ENCODE measurements at places on chromosomes 4 and X. TPM values are rescaled to one million over a fixed set of nuclear protein-coding genes. Genes with fewer than 3 reads are reported as not detected.
A peak's percentile ranks its signal among the peaks of the same experiment; 100 is the strongest.

GRCh38 chrX:11792461-11793421 lies 34.7 kb downstream of the MSL3 start:
- DNase-seq = no peak

GRCh38 chr4:3299976-3300671 lies 7.3 kb downstream of the RGS12 start:
- DNase-seq = no peak

- peak; percentile 75 for DNase-seq
Observed at GRCh38 chrX:123138473-123138872, 45.6 kb upstream of the GRIA3 start.

DNA sequence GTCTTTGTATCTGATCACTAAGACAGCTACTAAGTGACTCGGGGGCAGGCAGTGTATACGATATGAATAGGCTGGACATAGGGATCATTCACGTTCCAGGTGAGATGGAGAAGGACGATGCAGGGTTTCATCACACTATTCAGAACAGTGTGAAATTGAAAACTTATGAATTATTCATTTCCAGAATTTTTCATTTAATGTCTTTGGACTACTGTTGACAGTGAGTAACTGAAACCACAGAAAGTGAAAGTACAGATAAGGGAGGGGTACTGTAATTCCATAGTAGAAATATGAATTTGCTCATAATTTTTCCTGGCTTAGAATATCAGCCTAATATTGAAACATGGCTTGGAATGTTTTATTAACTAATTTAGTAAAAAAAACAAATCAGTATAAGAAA lies 24.4 kb downstream of the TMEM144 start:
- DNase-seq = no peak

- DNase-seq = no peak
Observed at GRCh38 chr4:24372341-24372740, 212.0 kb downstream of the DHX15 start.

DNA sequence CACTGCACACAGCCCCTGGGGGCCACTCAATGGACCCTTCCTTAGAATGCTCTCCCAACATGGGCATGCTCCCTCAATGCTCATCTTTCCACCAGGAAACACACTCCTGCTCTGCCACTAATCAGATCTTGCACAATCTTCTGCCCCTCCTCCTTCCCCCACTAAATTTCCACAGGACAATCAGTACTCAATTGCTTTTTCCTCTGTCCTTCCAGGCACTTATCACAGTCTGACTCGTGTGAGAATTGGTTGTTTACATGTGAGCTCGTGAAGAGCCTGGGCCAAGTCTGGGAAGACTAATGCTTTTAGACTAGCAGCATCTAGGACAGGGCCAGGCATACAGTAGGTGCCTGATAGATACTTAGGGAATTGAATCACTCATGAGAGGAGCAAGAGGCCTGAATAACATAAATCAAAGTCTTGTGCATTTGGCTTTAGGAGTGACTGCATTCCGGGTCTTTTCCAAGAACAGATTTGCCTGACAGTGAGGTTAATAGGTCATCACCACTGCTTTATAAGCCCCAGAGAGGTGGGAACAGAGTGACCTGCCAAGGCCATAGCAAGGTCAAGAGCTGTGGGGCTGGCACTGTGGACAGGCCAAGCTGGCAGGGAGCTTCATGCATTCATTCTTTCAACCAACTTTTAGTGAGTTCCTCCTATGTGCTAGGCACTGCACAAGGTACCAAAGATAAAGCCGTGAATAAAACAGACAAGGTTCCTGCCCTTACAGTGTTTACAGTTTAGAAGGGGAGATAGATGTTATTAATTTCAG lies 55.0 kb downstream of the PRPS1 start:
- DNase-seq = peak; percentile 71

GRCh38 chr4:168877511-168878491 lies 132.3 kb downstream of the CBR4 start:
- DNase-seq = peak; percentile 58

DNA sequence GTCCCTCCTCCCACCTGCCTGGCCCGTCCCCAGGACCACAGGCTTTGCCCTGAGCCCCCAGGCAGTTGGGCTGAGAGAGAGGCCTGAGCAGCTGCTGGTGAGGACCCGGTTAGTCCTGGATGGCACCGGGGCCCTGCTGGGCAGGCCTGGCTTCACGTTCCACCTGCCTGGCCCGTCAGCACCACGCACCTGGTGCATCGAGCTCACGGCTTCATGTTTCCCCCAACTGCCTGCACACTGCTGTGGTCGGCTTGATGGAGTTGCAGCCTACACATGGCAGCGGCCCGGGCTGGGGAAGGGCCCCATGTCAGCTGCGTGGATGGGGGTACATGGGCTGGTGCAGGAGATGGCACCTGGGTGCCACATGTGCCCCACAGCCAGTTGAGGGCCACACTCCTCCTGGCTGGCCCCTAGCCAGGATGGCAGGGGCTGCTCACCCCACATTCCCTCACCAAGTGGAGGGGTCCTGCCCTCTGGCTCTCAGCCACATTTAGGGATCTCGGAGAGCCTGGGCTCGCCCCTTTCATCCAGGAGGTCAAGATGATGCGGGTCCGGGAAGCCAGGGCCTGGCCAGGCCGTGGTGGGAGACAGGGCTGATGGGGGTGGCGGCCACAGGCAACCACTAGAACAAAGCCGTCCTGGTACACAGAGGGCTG lies 28.5 kb downstream of the NKX1-1 start:
- no peak for DNase-seq

DNA sequence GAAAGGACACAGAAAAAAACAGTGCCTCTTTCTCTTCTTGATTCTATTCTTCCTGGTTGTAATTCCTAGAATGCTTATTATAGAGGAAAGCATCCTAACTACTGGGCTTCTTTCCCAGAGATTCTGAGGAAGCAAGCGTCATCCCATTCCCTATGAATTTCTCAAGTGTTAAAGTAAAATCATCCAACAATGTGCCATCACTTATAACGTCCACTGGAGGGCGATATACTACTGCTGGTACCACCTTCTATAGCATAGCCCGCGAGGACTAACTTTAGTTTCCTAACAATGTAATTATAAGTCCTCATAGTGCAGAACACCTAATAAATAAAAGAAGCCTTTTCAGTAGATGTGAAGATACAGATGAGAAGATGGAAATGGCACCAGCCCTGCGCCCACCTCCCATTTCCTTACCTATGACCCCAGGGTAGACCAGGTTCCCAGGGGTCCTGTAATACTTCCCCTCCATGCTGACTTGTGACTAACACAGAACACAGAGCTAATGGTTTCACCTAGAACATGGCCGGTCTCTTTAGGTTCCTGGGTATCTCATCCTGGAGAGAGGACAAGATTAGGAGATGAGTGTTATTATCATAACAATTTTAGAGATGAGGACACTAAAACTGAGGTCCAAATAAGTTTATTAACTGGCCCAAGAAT lies 4.2 kb downstream of the CENPVL3 start:
- peak; percentile 60 for DNase-seq

DNA sequence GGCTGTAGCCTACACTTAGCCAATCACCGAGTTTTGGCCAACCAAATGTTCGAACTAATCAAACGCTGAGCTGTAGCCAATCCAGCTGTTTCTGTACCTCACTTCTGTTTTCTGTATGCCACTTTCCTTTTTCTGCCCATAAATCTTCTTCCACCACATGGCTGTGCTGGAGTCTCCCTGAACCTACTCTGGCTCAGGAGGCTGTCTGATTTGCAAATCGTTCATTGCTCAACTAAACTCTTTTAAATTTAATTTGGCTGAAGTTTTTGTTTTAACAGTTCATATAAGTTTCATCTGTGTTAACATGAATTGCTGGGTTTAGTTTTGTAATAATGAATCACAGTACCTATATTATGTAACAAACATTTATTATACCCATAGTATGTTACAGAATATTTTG lies 160.7 kb upstream of the PCDH7 start:
- no peak for DNase-seq

DNA sequence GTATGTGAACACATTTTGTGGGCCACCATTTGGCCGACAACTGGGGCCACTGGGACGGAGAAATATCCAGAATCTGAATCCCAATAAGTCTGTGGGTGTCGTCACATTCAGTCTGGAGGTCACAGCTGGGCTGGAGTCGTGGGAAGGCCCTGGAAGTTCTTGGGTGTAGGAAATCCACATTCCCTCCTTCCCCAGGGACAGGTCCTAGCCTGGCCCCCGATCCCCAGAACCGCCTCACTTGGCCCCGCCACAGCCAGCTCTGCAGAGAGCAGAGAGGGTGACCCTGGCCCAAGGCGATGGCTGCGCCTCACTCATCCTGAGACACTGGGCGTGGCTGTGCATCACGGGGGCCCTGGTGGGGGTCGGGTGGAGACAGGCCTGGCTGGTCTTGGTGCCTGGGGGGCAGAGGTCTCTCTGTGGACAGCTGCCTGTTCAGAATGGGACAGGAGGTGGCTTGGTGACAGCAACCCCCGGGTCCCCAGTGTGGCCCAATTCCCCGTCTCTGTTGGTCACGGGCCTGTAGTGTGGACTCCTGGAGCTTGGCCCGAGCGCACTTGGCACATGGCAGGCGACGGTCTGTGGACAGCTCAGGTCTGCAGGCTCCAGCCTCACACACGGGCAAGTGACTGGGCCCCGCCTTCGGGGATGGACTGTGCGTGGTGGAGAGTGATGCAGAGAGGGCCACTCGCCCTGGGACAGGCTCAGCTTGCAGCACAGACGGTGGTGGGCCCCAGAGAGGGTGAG lies 16.4 kb downstream of the DOK7 start:
- DNase-seq = no peak

- DNase-seq = peak; percentile 67
Observed at GRCh38 chr4:7649741-7650531, 215.2 kb upstream of the PSAPL1 start.

DNA sequence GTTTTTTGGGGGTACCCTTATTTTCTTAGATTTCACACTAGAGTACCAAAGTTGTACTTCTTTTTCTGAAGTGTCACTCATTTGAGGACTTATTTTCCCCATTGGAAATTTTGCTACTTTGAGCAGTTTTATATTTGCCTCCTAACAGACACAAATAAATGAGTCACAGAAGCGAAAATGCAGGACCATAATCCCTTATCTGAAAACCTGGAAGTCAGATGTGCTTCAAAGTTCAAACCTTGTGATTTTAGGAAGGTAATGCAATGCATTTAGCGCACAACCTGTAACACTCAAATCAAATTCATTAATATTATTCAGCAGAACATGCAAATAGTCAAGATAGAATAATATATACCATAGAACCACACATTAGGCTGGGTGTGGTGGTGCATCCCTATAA lies 6.9 kb downstream of the RELL1 start:
- no peak for DNase-seq

GRCh38 chrX:12843668-12844279 lies 23.1 kb upstream of the TLR7 start:
- no peak for DNase-seq

- DNase-seq = no peak
Observed at GRCh38 chrX:136862546-136862945, 18.0 kb downstream of the RBMX start.

DNA sequence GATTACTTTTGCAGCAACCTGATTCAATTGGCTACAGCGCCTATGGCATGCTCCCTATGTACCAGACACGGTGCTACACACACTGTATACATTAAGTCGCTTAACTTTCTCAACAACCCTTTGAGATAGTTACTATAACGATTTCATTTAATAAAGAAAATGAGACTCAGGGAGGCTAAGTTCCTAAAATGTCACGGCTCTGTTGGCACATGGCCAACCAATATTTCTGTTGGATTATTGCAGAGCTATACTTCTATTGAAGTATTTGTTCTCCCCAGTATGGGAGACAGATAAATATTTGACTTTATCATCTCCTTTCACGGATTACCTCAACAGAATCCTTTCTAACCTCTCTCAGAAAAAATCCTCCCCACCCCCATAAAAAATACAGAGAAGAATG lies 25.3 kb downstream of the CLNK start:
- no peak for DNase-seq

DNA sequence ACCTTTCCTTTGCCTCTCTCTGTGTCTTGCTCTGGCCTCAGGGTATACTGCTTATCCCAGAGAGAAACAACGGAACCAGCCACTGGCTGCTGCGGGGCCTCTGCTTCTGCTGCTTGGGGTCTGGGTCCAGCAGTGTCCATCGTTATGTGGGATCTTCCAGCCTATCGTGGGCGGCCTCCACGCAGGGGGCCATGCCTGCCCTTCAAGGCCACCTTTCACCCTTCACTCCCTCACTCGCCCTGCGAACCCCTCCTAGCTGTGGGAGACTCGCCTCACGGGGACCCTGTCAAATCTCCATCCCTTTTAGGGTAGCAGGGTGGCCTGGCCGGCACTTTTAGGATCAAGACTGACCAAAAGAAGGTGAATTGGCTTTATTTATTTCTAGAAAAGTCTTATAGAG lies 19.3 kb upstream of the ABLIM2 start:
- no peak for DNase-seq

DNA sequence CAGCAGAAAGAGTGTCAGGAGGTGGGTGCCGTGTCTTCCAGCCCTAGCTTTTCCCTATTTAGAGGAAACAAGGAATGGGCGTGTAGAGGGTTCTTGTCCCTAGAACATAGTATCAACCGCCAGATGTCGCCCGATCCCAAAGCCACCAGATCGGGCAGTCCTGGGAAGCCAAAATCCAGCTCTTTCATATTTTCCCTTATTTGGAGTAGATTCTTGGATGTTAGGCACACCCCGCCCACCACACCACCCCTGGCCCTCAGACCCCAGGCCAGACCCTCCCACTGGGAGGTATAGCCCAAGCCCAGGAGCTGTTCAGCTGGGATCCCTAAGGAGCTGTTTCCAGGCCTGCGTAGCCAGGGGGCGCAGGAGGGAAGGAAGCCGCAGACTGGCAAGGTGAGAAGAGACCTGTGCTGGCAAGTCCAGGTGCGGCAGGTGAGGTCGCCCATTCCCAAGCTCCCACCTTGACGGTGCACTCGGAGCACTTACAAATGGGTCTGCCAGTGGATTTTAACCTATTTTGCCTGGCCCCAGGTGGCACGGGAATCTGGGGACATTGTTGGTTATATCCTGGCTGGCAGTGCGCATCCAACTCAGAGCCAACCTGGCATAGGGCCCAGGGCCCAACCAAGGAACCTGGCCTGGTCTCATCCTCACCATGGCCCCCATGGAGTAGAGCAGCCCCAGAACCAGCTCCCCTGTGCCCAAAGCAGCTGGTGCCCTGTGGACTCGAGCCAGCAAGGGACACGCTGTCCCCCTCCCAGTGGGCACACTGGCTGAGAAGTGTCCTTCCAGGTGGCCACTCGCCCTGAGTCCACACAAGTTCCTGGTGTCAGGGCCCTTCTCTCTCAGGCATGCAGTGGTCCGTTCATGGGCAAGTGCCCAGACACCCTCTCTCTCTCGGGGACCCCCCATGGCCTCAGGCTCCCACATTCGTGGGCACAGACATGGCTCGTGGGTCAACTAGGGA lies 811 bp downstream of the FLNA start:
- peak; percentile 76 for DNase-seq

- peak; percentile 55 for DNase-seq
Observed at GRCh38 chr4:152460488-152460887, 75.4 kb downstream of the FBXW7 start.

- no peak for DNase-seq
Observed at GRCh38 chr4:95188701-95189370, 359.9 kb downstream of the UNC5C start.

GRCh38 chrX:24260842-24261550 lies 52.9 kb downstream of the SUPT20HL2 start:
- DNase-seq = peak; percentile 50

GRCh38 chr4:179110356-179110755 lies 1668.1 kb upstream of the AGA start:
- DNase-seq = peak; percentile 94

GRCh38 chrX:21745756-21746155 lies 12.2 kb downstream of the SMPX start:
- no peak for DNase-seq

Gene PRDM8
- total RNA-seq = 8.8 TPM

Gene IL2RG
- total RNA-seq = not detected

Gene ZCCHC18
- total RNA-seq = 1.3 TPM

Gene TMEM154
- 0.50 TPM for total RNA-seq

Gene ZNF630
- 2.1 TPM for total RNA-seq

Gene XAGE2
- not detected for total RNA-seq

Gene MUC7
- total RNA-seq = not detected

Gene LRP2BP
- total RNA-seq = 0.51 TPM
